ENCODE measurements at places on chromosomes 3 and 15.

- no peak for ATAC-seq
Observed at GRCh38 chr3:36211652-36211999, 168.7 kb upstream of the STAC start.

DNA sequence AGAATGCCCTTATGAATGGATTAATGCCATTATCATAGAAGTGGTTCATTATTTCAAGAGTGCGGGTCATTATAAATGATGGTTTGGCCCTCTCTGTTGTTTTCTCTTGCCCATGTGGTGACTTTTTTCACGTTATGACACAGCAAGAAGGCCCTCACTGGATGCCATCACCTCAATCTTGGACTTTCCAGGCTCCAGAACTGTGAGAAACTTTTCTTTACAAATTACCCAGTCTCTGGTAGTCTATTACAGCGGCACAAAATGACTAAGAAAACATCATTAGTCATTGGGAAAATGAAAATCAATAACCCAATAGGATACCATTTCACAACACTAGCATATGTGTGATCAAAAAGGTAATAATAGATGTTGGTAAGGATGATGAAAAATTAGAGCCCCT lies 119.0 kb upstream of the LPP start:
- ATAC-seq = peak; percentile 27

DNA sequence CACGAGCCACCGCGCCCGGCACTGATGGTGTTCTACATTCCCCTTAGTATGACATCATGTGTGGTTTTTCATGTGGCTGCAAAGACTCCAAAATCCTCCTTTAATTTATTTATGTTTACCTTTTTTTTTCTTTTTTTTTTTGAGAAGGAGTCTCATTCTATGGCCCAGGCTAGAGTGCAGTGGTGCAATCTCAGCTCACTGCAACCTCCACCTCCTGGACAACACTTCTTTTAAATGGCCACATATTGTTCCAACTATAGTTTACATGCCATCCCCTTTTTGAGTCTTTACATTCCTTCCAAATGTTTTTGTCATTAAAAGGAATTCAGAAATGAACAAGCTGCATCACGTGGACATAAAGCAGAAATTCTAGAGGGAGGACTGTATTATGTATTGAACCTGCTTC lies 10.3 kb upstream of the CDV3 start:
- no peak for ATAC-seq

- ATAC-seq = no peak
Observed at GRCh38 chr3:54830658-54831057, 97.2 kb downstream of the LRTM1 start.

DNA sequence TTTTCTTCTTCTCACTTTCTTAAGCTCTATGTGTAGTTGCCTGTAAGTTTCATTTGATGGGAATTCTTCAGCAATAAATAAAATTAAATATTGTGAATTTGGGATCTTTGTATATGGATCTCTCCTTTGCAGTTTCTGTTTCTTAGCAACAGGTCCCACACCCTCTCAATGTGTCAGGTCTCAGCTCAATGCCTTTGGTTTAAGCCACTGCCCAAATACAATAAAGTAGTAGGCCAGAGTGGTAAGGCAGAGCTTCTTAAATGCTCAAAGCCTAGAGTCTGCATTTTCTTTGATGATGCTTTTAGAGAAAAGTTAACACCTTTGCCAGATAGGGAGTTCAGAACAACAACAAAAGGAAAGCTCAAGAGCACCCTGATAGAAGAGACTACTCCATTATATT lies 343.7 kb downstream of the NSUN3 start:
- no peak for ATAC-seq

DNA sequence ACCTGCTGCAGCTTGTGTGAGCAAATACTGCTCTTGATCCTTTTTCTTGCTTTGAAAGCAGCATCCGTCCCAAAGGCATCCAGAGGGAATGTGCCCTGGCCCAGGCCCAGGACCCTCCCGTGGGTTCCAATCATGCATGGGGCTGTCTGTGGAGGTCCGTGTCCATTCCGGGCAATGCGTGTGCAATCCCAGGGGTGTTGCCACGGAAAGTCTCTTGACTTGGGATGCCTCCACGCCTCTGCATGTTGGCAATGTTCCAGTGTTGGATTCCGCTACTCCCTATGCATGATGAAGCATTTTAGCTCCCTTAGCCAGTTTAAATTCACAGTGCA lies 105.7 kb downstream of the SNRPN start:
- no peak for ATAC-seq

DNA sequence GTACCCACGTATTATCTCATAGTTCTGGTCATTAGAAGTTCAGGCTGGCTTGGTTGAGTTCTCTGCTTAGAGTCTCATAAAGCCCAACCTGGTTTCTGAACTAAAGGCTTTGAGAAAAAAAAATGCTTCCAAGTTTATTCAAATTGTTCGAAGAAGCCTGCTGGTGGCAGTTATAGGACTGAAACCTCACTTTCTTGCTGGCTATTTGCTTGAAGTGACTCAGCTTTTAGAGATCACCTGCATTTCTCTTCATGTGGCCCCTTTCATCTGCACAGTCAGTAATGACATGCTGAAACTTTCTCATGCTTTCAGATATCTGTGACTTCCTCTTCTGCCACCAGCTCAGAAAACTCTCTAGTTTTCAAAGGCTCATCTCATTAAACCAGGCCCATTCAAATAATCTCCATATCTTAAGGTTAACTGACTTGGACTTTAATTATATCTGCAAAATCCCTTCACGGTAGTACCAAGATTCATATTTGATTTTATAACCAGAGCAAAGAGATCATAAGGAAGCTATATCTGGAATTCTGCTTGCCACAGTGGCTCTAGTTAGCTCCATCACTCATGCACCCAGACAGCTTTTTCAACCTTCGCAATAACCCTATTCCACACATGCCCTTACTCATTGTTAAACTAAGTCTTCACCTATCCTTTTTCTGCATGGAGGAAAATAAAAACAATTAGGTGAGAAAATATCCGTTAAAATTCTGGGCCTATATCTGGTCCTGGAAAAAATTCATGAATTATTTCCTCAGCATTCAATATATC lies 433.8 kb upstream of the CBLB start:
- peak; percentile 87 for ATAC-seq

DNA sequence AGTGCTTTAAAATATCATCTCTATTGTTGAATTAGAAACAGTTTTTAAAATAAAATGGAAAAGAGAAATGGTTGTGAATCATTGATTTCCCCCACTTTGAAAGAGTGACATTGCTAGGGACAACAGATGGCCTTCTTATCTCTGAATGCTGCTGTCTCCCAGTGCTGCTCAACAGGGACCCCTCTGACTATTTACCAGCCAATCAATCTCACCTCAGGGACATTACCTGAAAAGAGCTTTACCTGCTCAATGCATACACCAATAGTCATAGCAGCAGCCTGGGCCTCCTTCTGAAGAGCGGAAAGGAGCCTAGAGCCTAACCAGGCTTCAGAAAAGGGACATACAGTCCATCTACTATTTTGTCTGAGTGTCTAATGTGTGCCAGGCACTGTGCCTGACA lies 162.8 kb downstream of the CGGBP1 start:
- ATAC-seq = no peak

- ATAC-seq = no peak
Observed at GRCh38 chr15:101568309-101568708, 78.8 kb upstream of the PCSK6 start.

DNA sequence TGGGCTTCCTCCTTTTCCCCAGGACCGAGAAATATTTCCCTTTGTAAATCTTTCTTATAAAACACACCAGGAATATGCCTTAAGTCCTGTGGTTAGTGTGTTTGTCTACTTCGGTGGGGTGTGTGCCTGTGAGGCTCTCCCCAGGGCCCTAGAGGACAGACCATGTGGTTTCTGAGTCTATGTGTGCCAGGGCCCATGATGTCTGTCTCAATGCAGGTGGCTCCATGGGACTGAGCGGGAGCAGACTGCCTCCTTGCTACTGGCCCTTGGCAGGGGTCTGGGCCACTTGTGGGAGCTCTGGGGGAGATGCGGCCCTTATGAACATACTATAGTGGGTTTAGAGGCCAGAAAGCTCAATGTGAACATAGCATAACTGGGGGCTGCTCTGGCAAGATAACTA lies 37.6 kb downstream of the SCN5A start:
- ATAC-seq = no peak

GRCh38 chr3:175222356-175222755 lies 363.2 kb downstream of the NAALADL2 start:
- ATAC-seq = no peak

DNA sequence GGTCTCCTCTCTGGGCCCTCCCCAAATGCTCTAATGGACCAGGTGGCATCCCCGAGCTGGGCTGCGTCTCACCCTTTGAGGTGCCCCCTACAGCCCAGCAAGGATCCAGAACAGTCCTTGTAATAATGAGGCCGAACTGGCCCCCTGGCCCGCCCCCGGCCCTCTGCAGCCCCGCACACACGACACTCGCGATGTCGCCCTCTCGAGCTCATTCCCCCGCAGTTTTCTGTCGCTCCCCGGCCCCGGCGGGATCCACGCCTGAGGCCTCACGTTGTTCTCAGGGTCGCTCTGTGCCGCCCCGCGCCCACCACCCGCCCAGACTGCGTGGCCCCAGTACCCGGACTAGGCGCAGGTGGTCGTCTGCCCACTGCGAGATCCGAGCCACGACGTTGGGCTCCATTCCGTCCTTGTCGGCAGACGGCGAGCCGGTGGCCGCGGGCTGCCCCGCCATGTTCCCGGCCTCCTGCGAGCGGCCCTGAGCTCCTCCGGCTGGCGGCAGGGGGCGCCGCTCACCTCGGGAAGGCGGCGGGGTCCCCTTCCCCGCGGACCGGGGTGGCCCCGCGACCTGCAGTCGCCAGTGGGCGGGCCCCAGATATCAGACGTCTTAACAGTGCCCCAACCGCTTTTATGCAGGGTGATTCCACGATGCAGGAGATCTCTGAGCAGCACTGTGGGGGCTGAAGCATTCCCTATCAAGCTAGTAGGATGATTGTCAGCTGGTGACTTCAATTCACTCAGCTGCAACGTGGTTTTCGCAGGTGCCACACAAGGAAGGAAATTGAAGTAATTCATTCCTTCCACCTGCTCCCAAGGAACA lies at the start of gene C3orf33:
Gene C3orf33 (minus strand): TSS at position 477 of the 817 bp plus-strand sequence. CDS start 26 bp downstream, at position 451.
- peak; percentile 96 for ATAC-seq

DNA sequence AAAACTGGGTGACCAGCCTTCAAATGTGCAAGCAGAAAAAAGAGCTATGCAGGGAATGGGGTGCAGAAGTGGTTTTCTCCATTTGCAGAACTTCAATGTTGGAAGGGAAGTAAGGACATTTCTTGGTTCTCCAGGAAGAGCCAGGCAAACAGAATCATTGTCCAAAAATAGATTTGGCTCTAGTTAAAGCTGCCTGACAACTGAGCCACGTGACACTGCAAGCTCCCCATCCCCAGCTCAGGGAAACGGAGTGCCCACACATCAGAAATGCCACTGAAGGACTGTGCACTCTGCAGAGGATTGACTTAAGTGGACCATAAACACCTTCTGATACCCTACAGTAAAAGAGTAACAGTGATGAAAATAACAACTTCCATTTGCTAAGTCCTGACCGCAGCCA lies 195.6 kb upstream of the NSMCE3 start:
- ATAC-seq = no peak

DNA sequence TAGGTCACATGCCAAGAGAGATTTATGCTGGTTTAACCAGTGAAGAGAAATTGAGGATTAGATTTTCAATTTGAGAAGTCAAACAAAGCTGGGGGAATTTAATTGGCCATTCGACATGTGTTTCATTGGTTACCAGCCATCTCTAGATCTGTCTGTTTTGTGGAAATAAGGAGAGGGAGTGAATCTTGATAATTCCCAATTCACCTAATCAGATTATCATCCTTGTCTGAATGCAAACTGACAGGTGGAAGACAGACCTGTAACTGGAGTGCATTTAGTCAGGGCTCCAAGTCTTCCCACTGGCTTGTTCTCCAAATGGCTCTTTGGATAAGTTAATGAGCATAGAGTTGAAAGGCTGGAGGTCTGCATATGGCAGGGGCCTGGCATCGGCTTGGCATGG lies 1049.3 kb downstream of the NTRK3 start:
- no peak for ATAC-seq

GRCh38 chr3:183435661-183436060 lies 7.2 kb upstream of the MCF2L2 start:
- ATAC-seq = peak; percentile 86

- no peak for ATAC-seq
Observed at GRCh38 chr3:134867277-134867676, 72.2 kb downstream of the EPHB1 start.

DNA sequence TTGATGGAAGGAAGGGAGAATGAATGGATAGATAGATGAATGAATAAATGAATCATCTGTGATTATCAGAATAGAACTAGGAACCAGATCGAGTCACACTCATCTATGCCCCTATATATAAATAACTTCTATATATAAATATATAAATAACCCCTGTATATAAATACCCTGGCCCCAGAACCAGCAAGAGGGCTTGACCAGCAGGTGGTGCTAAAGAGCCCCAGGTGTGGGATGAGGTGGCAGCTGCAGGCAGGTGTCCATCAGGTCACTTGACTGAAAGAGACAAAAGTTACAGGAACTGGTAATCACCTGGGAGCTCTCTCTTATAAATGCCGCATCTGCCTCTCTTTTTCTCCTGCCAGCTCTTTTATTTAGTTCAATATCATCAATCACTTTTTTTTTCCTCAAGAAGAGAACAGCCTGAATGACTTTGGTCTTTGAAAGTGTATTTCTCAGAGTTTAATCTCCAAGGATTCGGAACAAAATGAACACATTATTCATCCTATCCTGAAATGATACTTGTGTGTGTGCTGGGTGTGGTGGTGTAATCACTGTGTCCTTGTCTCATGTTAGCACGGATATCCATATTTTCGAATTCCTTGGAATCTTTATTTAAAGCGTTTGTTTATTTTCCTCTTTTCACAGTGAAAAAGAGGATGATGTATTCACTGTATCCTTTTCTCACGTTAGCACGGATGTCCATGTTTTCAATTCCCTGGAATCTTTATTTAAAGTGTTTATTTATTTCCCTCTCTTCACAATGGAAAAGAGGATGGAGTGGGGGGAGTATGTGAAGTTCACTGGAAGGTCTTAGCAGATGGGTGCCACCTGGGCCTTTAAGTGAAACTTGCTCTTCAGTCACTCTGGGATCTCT lies 35.4 kb upstream of the ATG7 start:
- ATAC-seq = no peak

Measured in activated CD4-positive, CD25-positive, alpha-beta regulatory T cell treated with anti-CD3 and anti-CD28 coated beads, Interleukin-2, amount 50 U/mL, for 24 hours (primary cell).